Stimulated activated CD4-positive, alpha-beta T cell treated with anti-CD3 and anti-CD28 coated beads, Interleukin-15, amount 100 ng/mL, for 1 hour (primary cell): ENCODE measurements at places on chromosomes 3 and 15.

GRCh38 chr3:58107597-58107996 lies 99.4 kb downstream of the FLNB start:
- DNase-seq = no peak

DNA sequence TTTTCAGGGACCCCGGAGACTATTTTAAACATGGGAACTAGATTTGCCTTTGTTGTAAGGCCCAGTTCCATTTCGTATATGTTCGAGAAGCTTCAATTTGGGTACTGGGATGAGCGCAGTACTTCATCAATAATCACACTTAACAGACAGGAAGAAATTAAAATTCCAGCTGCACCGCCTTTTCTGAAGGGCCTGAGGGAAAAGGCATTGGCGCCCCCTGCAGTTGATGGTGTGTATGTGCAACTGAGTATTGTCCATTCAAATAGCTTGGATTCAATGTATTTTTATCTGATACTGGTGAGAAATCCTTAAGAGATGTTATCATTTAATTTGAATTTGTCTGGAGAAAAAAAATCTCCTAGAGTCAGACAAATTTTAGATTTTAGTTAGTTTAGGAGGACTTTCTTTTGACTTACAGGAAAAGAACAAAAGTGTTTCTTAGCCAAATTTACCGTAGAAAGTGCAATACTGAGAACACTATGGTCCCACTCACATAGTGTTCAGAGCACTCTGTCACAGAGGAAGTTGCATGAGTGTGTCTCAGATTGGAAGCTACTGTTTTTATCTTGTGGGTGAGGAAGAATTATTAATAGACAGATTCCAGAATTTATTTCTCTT lies 5.4 kb upstream of the ALDH1A2 start:
- no peak for DNase-seq

DNA sequence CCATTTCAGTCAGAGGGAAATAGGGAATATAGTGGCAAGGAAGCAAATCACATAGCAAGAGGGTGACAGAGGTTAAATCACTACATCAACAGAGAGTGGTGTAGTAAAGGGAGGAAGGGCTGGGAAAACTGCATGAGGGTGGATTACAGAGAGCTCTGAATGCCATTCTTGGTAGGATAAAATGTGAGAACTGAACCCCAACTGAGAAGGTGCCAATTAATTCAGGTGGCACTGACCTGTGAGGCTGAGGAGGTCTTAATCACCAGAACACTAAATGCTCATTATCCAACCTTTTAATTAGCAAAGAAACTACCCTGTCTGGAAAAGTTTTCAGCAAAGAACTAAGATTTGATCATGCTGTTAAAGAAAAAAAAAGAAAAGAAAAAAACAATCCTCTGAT lies 202.7 kb downstream of the LRRN1 start:
- no peak for DNase-seq

DNA sequence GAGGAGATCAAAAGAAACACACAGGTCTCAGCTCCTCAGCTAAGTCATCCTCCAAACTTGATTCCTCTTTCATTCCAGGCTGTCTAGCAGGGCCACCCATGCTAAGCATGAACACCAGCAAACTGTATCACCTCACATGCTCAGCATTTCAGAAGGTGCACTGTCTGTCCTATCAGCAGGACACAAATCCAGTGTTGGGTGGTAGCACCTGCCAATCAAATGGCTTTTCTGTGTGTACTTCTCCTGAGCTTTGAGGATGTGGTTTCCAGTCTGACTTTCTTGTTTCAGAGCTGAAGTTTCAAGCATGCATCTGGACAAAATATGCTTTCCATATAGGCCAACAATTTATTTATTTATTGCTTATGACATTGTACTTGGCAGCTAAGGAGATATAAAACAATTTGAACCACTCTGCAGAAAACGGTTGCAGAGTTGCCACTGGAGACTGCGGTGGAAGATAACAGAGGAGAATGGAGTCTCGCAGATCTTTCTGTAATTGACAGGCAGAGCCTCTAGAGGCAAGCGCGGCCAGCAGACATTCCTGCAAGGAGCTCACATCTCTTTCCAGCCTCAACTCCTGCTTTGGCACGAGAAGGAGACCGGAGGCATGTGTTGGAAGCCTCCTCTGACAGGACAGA lies 167.1 kb upstream of the WNT5A start:
- no peak for DNase-seq

DNA sequence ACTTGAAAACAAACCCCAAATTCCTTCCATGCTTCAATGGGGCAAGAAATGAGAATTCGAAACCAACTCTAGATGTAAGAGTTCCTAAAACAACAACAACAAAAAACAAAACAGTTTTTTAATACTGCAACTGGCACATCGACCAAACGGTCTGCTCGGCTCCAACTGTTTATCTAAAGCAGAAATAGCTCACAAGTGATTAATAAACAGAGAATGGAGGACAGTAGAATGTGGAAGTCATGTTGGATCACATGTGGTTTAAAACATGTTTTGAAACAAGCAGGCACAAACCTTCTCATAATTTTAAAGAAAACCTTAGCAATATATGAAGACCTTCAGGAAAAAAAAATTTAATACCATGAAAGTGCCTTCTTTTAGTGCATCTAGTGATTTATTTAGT lies 55.1 kb downstream of the SETMAR start:
- DNase-seq = no peak

- DNase-seq = no peak
Observed at GRCh38 chr15:96804754-96805153, 474.3 kb downstream of the NR2F2 start.

DNA sequence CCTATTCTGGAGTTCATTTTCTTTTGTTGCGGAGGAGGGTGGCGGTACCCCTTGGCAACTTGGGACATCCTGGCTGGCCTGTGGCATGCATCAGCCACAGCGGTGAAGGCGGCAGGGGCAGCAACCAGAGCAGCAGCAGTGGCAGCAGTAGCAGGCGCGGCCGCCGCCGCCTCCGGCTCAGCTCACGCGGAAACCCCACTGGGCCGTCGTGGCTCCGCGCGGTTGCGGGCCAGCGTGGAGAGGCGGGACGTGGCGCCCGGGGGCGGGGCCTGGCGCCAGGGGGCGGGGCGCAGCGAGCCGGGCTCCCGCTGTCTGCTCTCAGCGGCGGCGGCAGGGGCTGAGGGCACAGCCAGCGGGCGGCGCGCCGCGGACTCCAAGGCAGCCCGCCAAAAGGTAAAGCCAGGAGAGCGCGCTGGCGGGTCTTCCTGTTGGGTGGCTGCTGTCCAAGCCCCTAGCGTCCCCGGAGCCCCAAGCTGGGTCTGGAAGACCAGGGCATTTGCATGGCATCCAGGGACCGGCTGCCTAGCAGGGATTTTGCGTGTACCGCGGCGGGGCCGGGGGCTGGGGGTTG lies 334.4 kb upstream of the THRB start:
- DNase-seq = no peak

DNA sequence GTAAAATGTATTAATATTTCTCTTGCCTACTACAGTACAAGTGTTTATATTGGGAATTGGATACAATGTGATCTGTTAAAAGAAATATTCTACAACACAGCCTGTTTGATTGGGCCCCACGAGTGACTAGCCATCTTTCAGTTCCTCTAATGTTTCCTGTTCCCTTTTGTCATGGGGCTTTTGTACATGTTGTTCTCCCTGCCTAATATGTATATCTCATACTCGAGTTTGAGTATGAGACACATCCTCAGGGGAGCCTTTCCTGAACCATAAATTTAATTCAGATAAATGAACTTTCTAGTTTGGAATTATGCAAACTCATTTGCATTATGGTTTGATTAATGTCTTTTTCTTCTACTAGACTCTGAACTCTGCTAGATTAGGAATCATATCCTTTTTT lies 65.5 kb downstream of the MEF2A start:
- no peak for DNase-seq

- DNase-seq = no peak
Observed at GRCh38 chr15:79972863-79973262, 1.9 kb upstream of the BCL2A1 start.

- DNase-seq = no peak
Observed at GRCh38 chr3:31659246-31659645, 126.5 kb downstream of the STT3B start.

DNA sequence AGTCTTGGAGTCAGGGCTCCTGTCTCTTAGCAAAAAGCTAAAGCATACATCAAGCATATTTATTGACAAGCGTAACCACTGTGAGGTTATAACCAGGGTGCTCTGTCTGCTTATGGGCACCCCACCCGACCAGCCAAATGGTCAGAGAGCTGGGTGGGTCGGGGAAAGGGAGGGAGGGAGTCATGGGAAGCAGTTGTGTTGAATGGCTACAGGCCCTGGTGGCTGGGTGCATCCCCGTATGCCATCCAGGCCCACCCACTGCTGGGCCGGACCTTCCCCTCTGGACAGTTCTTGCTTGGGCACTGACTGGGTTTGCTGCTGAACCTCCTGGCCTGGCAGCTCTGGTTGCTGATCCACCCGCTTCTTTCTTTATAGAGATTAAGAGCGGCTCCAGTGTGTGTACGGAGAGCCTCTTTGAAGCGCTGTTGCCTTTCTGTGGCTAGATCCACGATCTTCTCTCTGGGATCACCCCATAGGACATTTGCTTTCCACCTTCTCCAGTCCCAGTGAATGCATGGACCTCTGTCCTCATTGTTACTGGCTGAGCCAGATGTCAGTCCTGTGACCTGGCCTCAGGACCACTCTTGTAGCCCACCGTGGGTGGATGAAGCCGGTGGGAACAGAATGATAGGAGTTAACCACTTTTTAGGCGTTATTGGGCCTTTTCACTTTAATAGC lies 59.6 kb downstream of the SMAD3 start:
- no peak for DNase-seq

DNA sequence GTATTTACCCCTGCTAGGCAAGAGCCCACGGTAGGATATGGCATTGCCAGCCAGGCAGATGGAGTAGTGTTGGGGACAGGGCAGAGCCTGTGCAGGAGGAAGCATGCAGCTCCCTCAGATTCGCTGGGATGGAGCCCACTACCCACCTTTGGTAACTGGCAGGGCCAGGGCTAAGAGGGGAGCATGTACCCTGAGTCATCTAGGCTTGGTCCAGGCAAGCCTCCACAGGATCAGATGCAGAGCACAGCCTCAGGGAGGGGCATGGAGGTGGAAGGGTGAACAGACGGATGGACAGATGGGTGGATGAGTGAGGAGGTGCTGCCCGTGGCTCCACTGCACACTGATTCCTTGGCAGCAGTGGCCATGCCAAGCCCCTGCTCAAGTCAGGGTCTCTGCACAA lies 33.0 kb downstream of the IL20RB start:
- no peak for DNase-seq

DNA sequence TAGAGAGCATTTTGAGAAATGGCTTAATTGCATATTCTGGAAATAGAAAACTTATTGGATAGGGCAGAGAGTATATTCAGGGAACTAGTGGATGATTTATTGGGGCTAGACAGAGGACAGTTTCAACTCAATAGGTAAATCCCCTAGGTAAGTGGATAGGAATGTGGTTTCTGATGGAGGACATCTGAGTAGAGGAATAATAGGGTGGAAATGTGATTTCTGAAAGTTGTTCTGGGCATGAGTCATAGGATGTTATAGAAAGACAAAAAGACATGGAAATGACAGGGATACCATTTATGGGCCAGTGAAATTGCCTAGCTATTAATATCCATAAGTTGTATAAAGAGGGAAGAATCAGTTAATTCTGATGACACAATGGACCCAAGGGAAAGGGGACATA lies 563.3 kb upstream of the GOLIM4 start:
- DNase-seq = no peak

DNA sequence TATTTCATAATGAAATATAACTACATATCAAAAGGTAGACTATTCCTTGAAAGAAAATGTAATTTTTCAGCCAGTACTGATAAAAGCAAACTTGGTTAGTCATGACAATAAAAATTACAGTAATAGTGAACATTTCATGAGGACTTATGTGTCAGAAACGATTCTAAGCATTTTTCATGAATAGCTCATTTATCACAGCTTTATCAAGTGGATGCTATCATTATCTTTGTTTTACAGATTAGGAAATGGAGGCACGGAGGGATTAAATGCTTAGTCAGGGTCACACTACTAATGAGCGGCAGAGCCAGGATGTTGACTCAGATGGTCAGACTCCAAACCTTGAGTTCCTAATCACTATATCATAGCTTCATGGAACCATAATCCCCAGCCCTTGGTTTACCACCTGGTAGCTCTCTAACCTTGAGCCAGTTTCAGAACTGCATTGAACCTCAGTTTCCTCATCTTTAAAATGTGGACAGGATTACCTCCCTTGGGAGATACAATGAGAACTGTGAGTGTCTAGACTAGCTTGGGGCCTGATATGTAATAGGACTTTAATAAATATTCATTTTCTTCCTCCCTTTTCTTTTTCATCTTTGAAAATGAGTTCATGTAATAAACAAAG lies 85.4 kb downstream of the TNIK start:
- no peak for DNase-seq

- no peak for DNase-seq
Observed at GRCh38 chr3:178382449-178383061, 153.7 kb upstream of the KCNMB2 start.

DNA sequence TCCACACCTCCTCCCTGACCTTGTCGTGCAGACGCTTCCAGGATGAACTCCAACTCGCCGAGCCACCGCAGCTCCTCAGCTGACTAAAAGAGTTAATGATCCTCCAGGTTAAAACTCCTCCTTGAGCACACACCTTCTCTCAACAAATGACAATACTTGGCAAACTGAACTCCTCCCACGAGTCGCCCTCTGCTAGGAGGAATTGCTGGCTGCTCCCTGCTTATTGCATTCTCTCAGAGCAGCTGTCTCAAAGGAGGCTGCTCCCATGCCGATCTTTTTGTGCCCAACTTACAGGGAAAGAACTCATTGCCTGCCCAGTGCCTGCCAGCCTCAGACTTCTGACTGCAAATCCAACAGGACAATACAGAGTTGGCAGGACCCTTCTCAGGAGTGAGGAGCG lies at the start of gene ATP13A4:
TSS of gene ATP13A4 (minus strand) at position 85 of the 400 bp plus-strand sequence. CDS start 96 bp downstream, outside the sequence.
- DNase-seq = no peak

DNA sequence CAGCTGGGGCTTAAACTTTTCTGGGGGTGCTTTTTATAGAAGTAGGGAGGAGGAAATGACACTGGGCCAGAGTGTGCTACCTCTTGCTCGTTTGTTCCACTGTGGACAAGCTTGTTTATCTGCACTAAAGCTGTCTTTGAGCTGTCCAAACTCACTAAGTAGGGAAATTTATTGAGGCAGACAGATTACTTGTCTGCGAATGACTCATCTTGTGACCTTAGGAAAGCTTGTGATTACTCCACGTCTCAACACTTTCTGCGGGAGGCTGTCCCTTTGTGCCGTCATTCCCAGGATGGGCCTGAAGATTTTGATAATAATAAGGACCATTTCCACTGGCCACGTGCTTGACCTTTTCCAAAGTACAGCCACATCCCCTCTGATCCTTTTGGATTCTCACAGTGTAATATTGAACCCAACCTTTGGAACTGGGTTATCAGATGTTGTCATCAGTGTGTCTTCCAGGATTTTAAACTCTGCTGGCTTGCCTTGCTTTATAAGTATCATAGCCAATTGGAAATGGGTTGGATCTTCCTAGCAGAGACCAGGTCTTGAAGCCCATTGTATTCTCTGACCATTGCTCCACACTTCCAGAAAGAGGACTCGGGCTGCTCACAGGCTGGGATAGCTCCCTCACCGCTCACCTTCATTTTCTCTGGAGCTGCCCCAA lies 84.7 kb downstream of the AGBL1 start:
- no peak for DNase-seq

DNA sequence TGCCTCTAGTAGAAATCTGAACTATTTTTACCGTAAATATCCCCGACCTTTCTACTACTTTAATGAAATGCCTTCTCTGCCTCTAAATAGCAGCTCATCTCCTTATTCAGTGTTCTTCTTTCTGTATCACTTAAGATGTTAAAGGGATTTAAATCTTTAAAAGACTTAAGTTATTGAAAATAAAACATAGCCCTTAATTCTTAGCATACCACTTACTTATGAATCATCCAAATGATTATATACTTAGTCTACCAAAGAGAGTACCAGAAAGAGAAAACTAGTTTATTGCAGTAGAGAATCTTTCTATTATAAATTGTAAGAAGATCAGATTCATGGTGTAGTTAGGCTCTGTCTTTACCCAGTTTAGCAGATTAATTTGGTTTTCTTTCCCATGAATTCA lies 802.0 kb downstream of the TBL1XR1 start:
- no peak for DNase-seq
